ENCODE measurements at places on chromosomes 12 and 14. TPM values are rescaled to one million over a fixed set of nuclear protein-coding genes. Genes with fewer than 3 reads are reported as not detected.

DNA sequence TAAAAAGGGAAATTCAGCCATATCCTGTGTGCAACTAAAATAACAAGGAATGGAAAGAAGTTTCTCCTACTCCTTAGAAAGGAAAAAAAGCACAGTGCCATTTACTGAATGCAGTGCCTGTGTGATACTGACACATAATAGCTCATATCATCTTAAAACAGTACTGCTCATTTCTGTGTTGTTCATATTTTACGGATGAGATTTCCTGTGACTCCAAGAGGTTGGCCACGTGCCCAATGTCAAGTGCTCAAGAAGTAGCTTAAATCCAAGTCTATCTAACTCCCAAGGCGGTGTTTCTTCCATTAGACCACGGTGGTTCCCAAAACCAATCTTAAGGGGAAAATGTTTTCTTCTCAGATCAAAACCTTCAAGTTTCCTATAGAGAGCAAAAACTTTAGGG lies 20.0 kb downstream of the MAP3K9 start:
- no peak overlapping the region for H3K4me3 ChIP-seq
- H3K4me1 ChIP-seq: no peaks in the 10 kb centered on the region
- no peaks in the 10 kb centered on the region for H3K27me3 ChIP-seq
- no peaks in the 10 kb centered on the region for H3K36me3 ChIP-seq
- H3K27ac ChIP-seq: no peak overlapping the region

DNA sequence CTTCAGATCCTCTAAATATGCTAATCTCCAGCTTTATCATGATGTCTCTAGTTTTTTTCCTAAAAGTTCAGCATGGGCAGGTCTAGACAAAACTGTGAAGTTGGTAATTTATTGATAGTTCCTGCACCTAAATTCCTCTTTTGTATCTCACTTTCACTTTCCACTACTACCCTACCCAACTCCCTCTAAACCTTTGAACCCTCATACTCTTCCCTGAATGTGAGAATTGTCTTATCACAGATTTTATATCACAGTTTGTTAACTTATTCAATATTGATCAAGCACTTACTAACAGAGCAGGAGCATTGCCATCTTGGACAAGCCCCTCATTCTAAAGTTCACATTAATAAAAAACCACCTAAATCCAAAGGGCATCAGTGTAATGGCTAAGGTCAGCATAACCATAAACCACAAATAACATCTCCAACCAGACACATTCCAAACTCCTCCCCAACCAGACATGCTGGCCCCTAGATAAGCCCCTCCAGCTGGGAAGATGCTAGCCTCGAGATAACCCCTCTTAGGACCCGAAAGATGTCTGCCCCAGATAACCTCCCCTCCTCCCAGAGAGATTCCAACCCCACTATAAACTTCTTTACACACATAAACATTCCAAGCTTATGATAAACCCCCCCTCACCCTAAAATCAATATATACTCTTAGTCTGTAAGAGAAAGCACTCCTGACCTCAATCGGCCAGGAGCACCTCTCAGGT lies 78.7 kb downstream of the FSCB start:
- no peak overlapping the region for H3K4me3 ChIP-seq
- no peaks in the 10 kb centered on the region for H3K36me3 ChIP-seq
- no peak for DNase-seq
- H3K27me3 ChIP-seq: no peaks in the 10 kb centered on the region

DNA sequence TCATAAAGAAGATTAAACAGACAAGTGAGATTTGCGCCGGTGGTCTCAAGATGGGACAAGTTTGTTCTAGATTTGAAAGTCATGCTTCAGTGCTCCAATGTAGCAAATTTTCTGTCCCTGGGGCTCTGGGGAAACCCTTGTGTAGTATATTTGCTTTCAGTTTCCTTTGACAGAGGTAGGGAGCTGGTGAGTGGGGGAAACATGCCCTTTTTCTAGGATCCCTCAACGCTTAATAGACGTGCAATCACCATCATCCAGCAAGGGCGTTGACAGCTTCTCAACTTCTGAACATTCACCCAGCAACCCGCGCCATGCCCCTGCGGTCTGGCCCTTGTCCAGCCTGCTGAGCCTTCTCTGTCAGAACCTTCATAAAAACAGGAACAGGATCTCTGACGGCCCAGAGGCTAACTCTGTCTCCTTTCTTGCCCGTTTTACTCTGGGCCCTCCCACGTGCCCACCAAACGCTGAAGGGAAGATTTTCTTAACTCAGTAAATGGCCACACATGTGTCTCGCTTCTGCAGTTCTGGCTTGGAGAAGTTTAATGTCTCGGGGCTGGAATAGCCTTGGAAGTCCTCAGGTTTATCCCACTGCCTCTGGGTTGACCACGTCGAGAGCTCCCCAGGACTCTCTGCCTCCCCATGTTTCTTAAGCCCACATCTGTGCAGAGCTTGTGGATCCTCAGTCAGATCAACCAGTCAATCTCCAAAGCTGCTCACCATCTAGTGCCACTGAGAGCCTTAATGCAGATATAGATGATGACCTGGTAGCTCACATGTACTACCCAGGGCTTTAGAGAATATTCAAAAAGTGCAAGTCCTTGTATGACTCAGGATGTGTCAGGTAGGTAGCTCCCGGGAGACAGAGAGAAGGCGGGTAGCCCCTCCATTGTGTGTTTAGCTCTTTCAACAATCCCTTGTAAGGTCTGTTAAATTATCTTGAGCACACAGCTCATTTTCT lies 58.1 kb upstream of the CCND2 start:
- no peak overlapping the region for H3K27ac ChIP-seq
- no peak overlapping the region for H3K4me3 ChIP-seq
- H3K36me3 ChIP-seq: no peaks in the 10 kb centered on the region

DNA sequence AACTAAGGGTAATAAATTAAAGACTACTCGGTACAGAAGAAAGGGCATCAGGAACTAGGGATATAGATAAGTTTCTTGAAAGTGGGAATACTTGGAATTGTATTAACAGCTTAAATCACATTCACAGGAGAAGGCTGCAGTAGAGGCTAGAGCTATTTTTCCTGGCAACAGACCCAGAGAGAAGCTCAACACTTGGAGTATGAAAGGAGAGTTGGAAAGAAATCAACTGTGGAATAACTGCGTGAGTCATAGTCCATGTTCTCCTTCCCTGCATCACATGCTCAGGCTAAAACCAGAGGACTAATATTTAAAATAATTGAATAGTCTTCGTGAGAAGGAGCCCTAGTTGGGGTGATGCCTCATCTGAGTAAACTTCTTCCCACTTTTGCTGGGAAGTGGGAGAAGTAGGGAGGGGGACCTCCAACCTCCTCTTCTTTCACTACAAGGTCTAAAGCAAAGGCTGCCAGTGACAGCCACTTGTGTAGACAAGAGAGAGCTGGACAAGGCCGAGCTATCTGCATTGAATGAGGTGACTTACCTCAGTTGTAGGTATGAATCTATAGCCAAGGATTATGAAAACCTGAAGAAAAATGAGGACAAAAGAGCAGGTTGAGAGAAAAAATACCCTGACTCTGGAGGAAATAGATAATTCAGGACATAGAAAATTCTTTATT lies 32.7 kb downstream of the DYRK2 start:
- no peak overlapping the region for H3K27ac ChIP-seq
- H3K36me3 ChIP-seq: no peaks in the 10 kb centered on the region
- no peaks in the 10 kb centered on the region for H3K4me1 ChIP-seq
- H3K27me3 ChIP-seq: no peaks in the 10 kb centered on the region
- DNase-seq: peak; percentile 82

Gene LALBA
- polyA plus RNA-seq: not detected

Gene LHX5
- not detected for polyA plus RNA-seq

Gene PMCH
- polyA plus RNA-seq: 0.19 TPM

DNA sequence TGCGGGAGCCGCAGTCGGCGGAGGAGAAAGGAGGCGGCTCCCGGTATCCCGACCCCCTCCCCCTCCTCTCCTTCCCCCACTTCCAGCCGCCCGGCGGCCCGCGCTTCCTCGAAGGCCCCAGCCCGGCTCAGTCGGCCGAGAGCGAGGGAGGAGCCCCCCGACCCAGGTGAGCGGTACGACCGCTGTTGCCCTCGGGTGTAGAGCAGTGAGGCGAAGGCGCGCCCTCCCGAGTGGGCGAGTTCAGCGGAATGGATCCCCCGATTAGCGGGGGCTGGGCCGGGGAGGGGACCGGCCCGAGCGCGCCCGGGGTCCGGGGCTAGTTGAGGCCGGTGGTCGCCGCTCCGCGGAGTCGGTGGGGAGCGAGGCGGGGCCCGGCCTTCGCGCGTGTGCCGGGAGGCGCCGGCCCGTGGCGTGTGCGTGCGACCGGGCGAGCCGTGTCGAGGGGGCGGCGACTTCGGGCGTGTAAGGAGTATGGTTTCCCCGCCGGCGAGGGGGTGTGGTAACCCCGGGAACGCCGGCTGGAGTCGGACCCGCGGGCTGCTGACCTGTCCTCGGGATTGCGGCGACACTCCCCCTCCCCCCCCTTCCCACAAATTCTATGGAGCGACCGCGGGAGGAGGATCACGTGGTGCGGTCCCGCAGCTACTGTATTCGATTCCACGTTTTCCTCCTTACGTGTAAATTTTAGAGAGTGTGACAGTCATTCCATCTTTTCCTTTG lies 501 bp downstream of the RIMKLB start:
- H3K4me1 ChIP-seq: peaks cover 24% of the 10 kb centered on the region
- peak overlapping the region; percentile 83 for H3K27ac ChIP-seq
- DNase-seq: peak; percentile 45
- no peaks in the 10 kb centered on the region for H3K36me3 ChIP-seq

- peak overlapping the region; percentile 91 for H3K27ac ChIP-seq
- no peak overlapping the region for H3K4me3 ChIP-seq
- H3K36me3 ChIP-seq: no peaks in the 10 kb centered on the region
- peak; percentile 91 for DNase-seq
- no peaks in the 10 kb centered on the region for H3K27me3 ChIP-seq
These were observed 58.7 kb upstream of the NCOR2 start for GRCh38 chr12:124625867-124626675.

DNA sequence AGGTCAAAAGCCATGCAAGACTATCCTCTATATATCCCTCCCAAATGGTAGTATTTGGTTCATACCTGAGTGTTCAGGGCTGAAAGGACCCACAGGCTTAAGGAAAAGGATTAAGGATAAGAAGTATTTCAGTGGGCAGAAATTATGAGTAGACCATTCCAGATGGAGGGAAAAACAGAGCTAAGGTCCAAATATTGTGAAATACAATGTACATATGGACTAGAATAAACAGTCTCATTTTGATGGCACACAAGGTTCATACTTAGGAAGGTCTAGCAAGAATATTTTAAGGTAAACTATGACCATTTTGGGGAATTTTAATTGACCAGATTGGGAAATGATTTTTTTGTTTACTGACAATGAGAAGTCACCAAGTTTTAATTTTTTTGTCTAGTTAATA lies 124.6 kb downstream of the PRKD1 start:
- H3K4me1 ChIP-seq: no peaks in the 10 kb centered on the region
- H3K27ac ChIP-seq: no peak overlapping the region
- no peaks in the 10 kb centered on the region for H3K27me3 ChIP-seq
- DNase-seq: no peak

GRCh38 chr12:88579601-88580050 lies 645 bp downstream of the KITLG start:
- peak overlapping the region; percentile 37 for H3K27ac ChIP-seq
- DNase-seq: peak; percentile 72
- no peaks in the 10 kb centered on the region for H3K36me3 ChIP-seq
- peak overlapping the region; percentile 54 for H3K4me3 ChIP-seq
- H3K4me1 ChIP-seq: peaks cover 17% of the 10 kb centered on the region

GRCh38 chr12:26425587-26426260 lies 230.4 kb downstream of the SSPN start:
- no peak overlapping the region for H3K27ac ChIP-seq
- DNase-seq: peak; percentile 66
- no peaks in the 10 kb centered on the region for H3K36me3 ChIP-seq
- H3K27me3 ChIP-seq: no peaks in the 10 kb centered on the region

DNA sequence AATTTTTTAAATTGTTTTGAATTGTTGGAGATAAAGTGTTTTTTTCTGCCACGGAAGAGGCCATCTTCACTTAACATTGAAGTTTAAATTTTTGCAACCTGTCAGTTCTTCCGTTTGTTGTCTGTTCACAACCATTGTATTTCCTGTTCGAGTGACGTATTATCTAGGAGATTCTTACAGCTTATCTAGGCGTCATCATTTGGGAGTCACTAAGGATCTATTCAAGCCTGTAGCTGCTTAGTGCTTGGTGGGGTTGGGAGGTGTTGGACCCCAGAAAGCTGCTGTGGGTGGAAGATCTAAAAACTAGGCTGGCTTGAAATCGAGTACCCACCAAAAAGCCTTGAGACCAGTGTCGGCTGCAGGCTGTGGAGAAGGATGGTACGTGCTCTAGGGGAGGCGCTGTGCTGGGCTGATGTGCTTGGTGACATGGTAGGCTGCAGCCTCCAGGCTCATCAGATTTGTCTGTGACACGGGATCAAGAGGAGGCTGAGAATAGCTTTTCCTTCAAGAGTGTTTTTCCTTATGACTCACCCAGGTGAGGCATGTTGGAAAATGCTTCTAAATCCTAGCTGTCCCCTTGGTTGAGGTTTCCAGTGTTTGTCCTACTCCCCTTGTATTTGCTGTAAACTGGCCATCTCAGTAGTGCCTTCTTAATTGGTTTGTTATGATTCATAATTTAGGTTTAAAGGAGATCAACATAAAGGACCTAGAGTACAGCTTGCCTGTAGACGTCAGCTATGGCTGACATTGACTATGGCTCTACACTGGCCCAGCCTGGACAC lies 57.8 kb downstream of the ATG14 start:
- no peak overlapping the region for H3K27ac ChIP-seq
- DNase-seq: no peak
- no peaks in the 10 kb centered on the region for H3K27me3 ChIP-seq
- H3K4me1 ChIP-seq: no peaks in the 10 kb centered on the region
- peaks cover 13% of the 10 kb centered on the region for H3K36me3 ChIP-seq

DNA sequence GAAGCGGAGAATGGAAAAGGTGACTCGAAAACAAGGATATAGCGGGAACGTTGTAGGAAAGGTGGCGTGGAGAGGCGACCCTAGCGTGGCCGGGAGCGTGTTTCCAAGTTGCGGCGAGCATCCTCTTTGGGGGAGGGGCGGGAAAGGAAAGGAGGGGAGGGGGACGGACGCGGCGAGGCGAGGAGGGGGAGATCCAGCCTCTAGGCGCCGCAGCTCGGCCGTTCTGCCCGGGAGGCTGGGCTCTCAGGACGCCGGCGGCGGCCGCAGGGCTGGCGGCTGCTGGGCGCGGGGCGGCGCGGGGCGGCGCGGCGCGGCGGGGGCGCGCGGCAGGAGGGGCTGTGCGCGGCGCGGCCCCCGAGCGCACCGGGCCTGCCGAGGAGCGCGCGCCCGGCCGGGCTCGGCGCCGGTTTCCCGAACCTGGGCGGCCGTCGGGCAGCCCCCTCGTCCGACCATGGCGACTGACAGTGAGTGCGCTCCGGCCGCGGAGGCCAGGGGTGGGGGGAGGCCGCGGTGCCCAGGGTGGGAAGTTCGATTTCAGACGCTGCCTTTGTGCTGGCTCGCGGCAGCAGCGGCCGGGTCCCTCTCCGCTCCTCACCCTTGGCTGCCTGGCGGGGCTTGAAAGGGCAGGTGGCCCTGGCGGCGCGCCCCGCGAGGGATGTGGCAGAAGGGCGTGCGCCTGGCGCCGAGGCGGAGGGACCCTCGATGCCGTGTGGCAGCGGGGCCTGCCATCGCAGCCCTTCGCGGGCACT lies 50.3 kb downstream of the SNAPC1 start:
- no peak within 1 kb of the TSS for H3K4me3 ChIP-seq
- peak; percentile 29 for DNase-seq
- no peak within 1 kb of the TSS for H3K27ac ChIP-seq
- H3K36me3 ChIP-seq: no peaks in the 10 kb centered on the region

Gene PLEKHG7
- polyA plus RNA-seq: not detected

Gene CCDC88C
- 11.4 TPM for polyA plus RNA-seq

Gene OTX2
- polyA plus RNA-seq: not detected

Data from endothelial cell of umbilical vein (primary cell).